ENCODE measurements at places on chromosomes 2 and 18. TPM values are rescaled to one million over a fixed set of nuclear protein-coding genes. Genes with fewer than 3 reads are reported as not detected.

The HOXD12 gene
- polyA plus RNA-seq = 0.15 TPM

The REG1A gene
- 44.4 TPM for polyA plus RNA-seq

The COPS8 gene
- 28.9 TPM for polyA plus RNA-seq

The NOL4 gene
- polyA plus RNA-seq = not detected

The FARSB gene
- polyA plus RNA-seq = 11.4 TPM

DNA sequence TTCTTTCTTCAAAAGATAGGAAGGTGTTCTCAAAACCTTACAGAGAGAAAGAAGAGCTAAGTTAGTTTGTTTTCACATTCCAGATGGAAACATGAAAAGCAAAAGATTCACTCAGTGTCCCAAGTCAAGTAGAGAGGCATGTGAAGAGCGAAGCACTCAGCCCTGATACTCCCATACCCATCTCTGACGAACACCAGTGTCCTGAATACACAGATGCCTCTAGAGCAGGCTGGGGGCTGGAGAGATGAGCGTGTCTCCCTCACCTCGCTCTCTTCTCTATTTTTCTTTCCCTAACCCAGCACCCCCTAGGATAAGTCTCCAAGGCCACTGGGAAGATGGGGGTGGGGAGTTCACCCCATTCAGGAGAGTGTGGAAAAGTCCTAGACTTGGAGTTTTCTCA is 227.8 kb downstream of the TMEM163 start:
- no peak for DNase-seq

GRCh38 chr2:157722580-157723234 is 94.0 kb upstream of the ACVR1C start:
- no peak for DNase-seq
